Neural cell (in vitro differentiated cells): ENCODE measurements at places on chromosomes 16 and 17. TPM values are rescaled to one million over a fixed set of nuclear protein-coding genes. Genes with fewer than 3 reads are reported as not detected.

Gene FBXO39
- polyA plus RNA-seq = not detected in 2 replicates

Gene AGRP
- polyA plus RNA-seq = not detected in 2 replicates

Gene ADGRG3
- 0.62 and 0.86 TPM in 2 replicates for polyA plus RNA-seq

Gene SUPT6H
- polyA plus RNA-seq = 19.0 and 20.4 TPM in 2 replicates

Gene CFAP97D1
- 0.09 TPM in 1 of 2 replicates, not detected in the other for polyA plus RNA-seq

Gene C17orf78
- not detected in 2 replicates for polyA plus RNA-seq

Gene GNG13
- not detected in 2 replicates for polyA plus RNA-seq

Gene AOC2
- polyA plus RNA-seq = 1.8 and 2.8 TPM in 2 replicates

Gene UMOD
- polyA plus RNA-seq = not detected in 2 replicates

Gene HOXB7
- polyA plus RNA-seq = not detected in 2 replicates

Gene TANC2
- 16.3 and 24.1 TPM in 2 replicates for polyA plus RNA-seq

Gene SLC38A8
- polyA plus RNA-seq = not detected in 2 replicates
